ENCODE measurements at places on chromosomes 7 and 10.

DNA sequence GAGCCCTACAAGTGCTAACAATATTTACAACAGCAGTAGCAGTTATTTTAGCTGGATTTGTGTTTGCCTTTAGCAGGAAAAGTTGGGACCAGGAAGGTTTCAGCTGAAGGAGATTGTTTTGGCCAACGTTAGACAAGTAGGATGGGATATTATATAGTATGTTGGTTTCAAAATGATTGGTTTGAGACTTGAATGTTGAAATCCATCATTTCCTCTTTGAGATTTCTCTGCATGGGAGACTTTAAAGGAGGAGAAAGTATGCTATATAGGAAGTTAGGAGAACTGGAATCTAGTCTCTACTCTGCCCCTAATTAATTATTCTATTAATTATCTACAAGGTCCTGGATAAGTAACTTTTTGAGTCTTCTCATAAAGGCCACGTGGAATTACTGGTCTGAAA, 263.8 kb downstream of the PTEN start:
- DNase-seq = no peak

DNA sequence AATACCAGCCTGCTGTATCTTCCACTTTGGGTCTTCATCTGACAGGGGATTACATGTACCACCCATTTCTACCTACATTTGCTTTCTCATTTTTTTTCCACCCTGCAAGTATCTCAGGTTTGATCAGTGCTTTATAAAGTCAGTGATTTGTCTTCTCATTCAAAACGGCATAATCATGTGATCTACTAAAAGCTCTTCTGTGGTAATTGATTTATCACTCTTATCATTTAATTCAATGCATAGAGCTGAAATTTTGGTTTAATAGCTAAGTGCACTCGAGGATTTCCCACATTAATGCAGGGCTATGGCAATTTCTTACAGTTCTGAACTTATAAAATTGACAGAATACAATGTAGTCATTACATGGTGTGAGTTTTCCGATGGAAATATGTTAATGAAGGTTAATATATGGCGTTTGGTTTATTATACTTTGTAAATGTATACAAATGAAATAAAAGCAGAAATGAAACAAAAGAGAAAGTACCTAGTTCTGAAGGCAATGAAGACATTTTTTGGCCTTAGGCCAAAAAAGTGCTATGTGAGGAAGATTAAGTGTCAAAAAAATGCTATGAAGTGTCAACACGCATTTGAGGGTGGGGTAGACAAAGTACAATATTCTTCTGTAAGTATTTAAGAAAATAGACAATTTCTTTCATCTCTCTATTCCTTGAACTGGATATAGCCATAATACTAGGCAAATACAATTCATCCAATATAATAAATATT, 457.3 kb downstream of the ETV1 start:
- no peak for DNase-seq

GRCh38 chr10:11201911-11202310, 184.2 kb downstream of the CELF2 start:
- no peak for DNase-seq

GRCh38 chr7:112080978-112081377, 125.2 kb downstream of the DOCK4 start:
- no peak for DNase-seq

DNA sequence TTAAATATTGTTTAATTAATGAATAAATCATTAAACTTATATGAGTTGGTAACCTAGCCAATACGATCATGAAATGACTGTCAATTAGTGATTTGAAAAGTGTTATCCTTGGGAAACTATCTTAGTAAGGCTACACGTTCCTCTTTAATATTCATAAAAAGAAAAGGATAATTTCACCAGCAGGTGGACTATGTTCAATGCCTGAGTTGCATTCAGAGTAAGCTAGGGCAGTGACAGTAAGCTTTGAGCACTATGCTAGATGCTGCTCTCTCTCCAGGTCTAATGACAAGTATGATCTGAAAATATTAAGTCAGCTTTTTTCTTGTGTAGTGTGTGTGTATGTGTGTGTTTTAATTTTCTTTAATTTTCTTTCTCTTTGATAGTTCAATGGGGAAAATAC, 486.3 kb upstream of the PCDH15 start:
- DNase-seq = no peak

- DNase-seq = no peak
These were observed 461 bp upstream of the FIGNL1 start for GRCh38 chr7:50450590-50451032.

GRCh38 chr10:117656385-117657367, 114.1 kb downstream of the EMX2 start:
- DNase-seq = no peak

DNA sequence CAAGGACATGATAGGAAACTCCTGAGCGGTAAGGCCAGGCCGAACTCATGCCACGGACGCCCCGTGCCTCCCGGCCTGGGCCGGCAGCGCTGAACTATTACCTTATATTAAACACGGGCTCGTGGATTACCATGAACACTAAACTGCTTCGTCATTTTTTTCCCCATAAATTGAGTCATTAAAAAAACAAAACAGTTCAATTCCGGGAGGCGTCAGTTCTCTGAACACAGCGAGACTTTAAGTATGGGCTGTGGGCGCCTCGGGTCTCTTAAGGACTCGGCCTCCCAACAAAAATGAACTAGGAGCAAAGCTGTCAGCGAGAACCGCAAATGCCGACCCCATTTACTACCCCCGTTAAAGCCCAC, 519 bp downstream of the PITRM1 start:
- no peak for DNase-seq

GRCh38 chr10:125152450-125153368, 7.7 kb downstream of the CTBP2 start:
- DNase-seq = no peak

DNA sequence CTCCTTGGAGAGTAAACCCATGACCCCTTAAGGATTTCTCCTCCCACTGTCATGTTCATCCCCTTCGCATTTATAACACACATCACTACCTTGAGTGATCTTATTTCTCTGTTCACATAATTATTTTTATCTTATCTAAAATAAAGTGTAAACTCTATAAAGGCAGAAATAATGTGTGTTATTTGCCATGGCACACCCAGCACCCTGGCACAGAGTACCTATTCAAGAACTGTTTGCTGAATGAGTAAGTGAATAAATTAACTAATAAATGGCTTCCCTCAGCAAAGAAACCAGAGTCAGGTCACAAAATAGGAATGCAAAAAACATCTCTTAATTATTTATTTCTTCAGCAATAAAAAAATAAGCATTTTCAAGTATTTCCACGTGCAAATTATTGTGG, 330.3 kb upstream of the GHITM start:
- DNase-seq = no peak

DNA sequence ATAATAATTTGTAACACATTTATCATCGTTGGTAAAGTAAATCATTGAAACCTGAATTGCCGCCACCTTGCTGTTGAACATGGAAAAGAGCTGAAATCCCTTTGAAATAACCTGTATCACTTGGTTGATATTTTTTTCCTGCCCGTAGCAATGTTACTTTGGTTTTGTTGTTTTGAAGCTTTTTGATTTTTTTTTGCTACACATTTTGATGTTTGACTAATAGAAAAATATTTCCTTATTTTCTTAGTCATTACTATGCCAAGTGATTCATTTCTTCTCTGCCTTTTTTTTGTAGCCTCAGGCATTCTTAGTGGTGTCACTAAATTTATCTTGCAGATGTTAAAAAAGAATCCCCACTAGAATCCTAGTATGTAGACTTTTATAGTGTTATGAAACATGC, 235.1 kb upstream of the MEOX2 start:
- DNase-seq = no peak

GRCh38 chr7:93055543-93056107, 62.2 kb downstream of the SAMD9 start:
- DNase-seq = no peak

- DNase-seq = no peak
These were observed 136.9 kb upstream of the CDK6 start for GRCh38 chr7:92973293-92973731.

GRCh38 chr10:92849576-92850090, 1.3 kb downstream of the EXOC6 start:
- DNase-seq = no peak

DNA sequence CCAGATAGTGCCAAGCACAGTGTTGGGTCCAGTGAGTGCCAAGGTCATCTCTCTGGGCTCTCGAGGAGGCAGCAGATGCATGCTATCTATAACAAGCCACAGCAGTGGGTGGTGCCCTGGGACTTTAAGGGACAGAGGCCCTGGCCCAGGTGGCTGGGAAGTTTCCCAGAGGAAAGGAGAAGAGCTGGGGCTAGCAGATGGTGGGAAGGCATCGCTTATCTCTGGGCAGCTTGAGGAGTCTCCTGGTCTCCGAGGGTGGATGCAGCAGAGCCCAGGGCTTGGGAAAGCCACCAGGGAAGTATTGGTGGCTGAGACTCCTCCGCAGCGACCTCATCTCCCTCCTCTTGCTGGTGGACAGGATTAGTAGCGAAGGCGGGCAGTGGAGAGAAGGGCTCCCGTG, 63.4 kb upstream of the LRRC4 start:
- DNase-seq = no peak

DNA sequence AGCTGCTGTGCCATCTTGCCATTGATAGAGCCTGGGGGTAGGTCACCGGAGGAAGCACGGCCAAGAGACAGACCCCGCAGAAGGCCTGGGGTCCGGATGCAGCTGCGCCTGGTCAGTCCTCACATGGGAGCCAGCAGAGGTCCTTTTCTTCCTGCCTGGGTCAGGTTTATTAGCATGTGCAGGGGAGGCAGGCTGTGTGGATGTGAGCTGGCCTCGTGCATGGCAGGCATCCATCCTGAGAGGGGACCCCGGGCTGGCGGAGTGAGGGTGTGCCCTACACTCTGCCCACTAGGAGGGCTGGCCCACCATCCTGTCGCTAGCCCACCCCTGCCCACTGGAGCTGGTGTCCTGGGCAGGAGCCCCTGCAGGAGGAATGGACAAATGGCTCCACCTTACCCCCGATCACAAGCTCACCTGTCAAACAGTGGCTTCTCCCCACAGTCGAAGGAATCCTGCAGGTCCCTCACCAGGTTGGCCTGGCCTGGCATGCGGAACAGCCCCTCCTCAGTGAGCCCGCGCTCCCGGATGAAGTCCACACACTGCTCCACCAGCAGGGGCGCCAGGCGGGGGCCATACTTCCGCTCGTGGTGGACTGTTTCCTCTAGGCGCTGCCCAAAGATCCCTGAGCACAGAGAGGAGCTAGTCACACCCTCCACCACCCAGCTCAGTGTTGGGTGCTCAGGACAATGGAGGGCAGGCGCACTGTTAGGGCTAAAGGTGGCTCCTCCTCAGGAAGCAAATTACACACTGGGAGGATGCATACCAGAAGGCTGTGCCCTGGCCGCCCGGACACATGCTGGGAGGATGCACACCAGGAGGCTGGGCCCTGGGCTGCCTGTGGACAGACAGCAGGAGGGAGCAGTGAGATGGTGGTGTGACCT, 145.4 kb downstream of the ARHGAP22 start:
- no peak for DNase-seq

- DNase-seq = no peak
These were observed 42.0 kb upstream of the SLC13A1 start for GRCh38 chr7:123241809-123242208.

- DNase-seq = no peak
These were observed 153.8 kb downstream of the PRKG1 start for GRCh38 chr10:51227897-51228713.

- no peak for DNase-seq
These were observed 203.1 kb upstream of the PCLO start for GRCh38 chr7:83365746-83366145.

DNA sequence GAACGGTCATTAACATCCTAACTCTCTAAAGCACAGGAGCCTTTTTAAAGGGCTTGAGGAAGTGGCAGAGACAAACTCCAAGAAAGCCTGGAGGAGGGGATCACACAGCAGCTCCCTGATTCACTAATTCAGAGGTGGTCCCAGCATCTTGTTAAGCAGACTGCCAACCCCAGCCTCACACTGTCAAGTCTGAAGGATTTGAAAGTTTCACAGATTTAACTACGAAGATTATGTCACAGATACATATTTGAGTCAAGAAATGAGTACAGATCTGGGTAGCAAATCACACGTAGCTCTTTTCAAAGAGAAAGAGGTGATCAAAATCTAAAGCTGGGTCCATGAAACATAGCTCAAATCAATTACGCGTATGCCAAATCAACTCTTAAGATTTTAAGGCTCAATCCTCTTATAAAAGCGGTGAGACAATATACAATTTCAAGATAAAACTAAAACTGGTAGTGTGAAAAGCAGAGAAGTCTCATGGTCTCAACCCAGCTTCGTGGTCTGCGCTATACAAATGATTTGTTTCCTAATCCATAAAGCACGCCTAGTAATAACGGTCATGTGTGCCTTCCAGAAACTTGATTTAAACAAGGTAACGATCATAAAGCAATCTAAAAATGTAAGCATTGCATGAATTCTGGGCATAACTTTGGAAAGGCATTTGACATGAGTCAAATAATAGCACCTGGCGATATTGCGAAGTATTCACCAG, 229.9 kb upstream of the MKLN1 start:
- no peak for DNase-seq

DNA sequence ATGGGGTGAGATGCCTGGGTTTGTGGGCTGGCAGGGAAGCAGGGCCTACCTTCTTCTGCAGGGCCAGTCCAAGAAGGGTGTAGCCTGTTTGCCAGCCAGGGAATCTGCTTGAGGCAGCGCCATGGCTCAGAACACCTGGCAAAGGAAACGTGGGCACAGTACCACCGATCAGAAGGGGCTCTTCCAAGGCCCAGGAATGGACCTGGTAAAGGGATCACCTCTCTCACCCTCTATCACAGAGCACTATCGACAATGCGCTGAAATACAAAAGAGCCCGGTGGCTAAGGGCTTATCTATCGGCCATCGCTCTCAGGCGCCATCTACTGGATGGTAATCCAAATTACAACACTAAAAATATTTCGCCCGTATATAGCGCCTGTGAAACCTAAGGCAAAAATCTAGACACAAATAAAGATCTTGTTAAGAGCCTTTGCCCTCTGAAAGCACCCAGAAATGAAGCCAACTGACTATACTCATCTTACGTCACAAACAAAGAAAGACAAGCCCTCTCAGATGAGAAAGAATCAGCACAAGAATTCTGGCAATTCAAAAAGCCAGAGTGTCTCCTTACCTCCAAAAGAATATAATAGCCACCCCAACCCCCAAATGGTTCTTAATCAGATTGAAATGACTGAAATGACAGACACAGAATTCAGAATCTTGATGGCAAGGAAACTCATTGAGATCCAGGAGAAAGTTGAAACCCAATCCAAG, 217.8 kb upstream of the HPS1 start:
- DNase-seq = no peak

GRCh38 chr7:12508554-12508953, 62.0 kb upstream of the SCIN start:
- no peak for DNase-seq

GRCh38 chr7:77796960-77797359, 1.3 kb downstream of the TMEM60 start:
- no peak for DNase-seq

DNA sequence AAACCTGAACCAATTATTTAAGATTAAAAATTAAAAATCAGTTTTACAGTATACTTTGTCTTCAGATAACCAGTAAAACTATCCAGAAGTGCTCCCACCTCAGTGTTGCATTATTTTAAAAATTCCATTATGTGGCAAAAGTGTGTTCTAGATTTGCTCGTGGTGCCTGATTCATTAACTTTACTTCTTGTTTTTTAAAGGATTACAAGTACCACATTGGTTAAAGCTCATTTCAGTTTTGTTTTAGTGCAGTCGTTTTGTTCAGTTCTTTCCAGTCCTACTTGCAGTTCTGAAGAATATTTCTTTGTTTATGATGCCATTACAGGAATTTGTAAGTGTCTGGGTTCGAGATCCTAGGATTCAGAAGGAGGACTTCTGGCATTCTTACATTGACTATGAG, 69.0 kb downstream of the SNX10 start:
- DNase-seq = no peak

Measured in NCI-H2107 (cell line).